ENCODE measurements at places on chromosomes 1 and 21.
A peak's percentile ranks its signal among the peaks of the same experiment; 100 is the strongest.

DNA sequence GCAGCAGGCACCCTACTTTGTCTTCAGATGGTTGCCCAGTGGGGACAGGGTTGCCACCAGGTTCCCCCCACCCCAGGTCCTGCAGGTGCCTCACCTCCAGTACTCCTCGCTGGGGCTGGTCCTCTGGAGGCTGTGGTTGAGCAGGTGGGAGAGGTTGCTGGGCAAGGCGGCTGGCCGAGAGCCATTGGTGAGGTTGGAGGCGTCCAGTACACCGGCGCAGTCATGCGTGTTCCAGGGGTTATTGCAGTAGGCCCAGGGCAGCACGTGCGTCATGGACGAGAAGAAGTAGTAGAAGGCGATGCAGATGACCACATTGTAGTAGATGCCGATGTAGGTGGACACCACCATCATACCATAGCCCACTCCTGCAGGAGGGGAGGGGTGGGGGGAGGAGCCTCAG lies 16.9 kb downstream of the CCDC24 start:
- DNase-seq, result no peak

GRCh38 chr1:151176514-151177045 lies 799 bp upstream of the TMOD4 start:
- DNase-seq, result no peak

GRCh38 chr21:34908419-34909055 lies 140.6 kb downstream of the RUNX1 start:
- DNase-seq, result no peak

- DNase-seq, result peak; percentile 1
Observed at GRCh38 chr1:28058971-28059878, 29.2 kb downstream of the EYA3 start.

- no peak for DNase-seq
Observed at GRCh38 chr21:35113064-35113463, 64.0 kb upstream of the RUNX1 start.

Measured in NCI-H69 (cell line).